T-helper 9 cell (primary cell): ENCODE measurements at places on chromosomes 2 and 18.

DNA sequence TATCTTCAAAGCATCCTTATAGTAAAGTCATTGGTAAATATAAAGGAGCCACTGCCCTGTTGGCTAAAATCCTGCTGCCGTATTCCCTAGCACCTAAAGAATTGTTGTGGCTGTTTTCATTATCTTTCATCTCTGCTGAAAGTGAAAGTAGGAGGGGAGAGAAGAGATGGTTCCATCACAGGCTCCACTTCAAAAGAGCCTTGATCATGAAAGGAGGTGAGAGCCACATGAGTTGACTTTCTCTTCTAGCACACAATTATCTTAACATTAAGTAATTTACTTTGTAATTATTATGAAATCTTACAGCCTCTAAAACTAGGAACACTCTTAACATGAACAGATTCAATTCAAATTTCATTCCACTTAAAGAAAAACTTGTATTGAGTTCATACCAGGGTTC, 1050.9 kb upstream of the LRRTM1 start:
- no peak for DNase-seq

GRCh38 chr2:181780047-181780651, 99.8 kb upstream of the NEUROD1 start:
- no peak for DNase-seq

- DNase-seq = no peak
These were observed 418.2 kb upstream of the ZEB2 start for GRCh38 chr2:144937910-144938709.

DNA sequence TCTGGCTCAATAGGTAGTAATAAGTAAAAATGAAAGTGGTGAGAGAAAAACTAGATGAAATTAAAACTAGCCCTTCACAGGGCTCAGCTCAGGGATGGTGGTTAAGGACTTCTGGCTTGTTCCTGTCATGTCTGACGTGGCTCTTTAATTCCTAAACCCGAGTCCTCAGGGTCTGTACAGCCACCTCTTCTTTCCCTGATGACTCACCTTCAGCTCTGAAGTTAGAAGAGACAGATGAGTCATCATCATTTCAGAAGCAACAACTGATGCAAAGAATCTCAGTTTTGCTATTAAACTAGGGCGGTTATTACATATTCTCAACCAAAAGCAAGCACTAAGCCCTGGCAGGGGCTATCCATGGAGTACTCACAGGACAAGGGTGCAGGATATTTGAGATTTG, 24.0 kb upstream of the ITGB6 start:
- no peak for DNase-seq

DNA sequence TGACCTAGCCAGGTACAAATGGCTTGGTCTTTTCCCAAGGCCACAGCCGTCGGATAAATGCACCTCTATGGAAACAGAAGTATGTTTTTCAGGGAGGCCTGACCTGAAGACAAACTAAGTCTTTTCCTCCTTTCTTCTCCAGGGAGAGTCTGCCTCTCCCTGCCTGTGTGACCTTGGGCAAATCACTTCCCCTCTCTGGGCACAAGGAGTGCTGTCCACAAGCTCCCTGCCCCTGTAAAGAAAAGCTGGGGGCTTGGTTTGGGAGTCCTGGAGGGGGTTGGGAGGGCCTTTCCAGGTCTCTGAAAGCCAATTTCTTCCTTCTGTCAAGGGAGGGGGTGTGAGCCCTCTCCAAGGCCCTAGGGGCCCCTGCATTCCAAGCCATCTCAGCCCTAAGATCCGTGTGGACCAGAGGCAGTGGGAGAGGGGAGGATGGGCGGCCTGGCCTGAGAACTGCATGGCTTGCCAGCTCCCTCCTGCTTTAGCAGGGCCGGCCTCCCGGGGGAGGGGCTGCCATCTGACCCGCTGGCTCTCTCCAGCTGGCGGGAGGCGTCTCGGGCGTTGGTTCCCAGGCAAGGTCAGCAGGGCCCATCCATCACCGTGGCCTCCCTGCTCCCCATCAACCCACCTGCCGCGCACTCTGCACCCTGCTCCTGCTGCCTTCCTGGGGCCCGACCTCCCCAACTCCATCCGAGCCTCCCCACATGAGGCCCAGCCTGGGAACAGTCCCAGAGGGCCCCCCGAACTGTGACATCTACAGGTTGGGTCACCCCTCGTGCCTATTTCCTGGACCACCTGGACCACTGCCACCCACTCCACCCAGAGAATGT, 61.4 kb downstream of the SMAD7 start:
- DNase-seq = no peak

GRCh38 chr2:174673876-174674275, 76.3 kb upstream of the WIPF1 start:
- DNase-seq = no peak

- DNase-seq = no peak
These were observed 52.7 kb downstream of the ARHGAP25 start for GRCh38 chr2:68787356-68787755.

- DNase-seq = no peak
These were observed 7.5 kb upstream of the KDSR start for GRCh38 chr18:63374540-63374939.

DNA sequence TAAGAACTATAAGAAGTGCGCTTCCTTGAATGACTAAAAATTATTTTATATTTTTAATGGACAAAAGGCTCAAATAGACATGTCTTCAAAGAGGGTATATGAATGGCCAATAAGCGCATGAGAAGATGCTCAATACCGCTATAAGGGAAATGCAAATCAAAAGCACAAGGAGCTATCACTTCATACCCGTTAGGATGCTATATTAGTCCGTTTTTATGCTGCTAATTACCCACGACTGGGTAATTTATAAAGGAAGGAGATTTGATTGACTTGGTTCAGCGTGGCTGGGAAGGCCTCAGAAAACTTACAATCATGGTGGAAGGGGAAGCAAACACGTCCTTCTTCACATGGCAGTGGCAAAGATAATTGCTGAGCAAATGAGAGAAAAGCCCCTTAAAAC, 20.5 kb upstream of the PPP4R1 start:
- no peak for DNase-seq

- no peak for DNase-seq
These were observed 12.5 kb upstream of the TANC1 start for GRCh38 chr2:158955842-158956365.

- no peak for DNase-seq
These were observed 25.3 kb downstream of the SFTPB start for GRCh38 chr2:85642725-85643124.

DNA sequence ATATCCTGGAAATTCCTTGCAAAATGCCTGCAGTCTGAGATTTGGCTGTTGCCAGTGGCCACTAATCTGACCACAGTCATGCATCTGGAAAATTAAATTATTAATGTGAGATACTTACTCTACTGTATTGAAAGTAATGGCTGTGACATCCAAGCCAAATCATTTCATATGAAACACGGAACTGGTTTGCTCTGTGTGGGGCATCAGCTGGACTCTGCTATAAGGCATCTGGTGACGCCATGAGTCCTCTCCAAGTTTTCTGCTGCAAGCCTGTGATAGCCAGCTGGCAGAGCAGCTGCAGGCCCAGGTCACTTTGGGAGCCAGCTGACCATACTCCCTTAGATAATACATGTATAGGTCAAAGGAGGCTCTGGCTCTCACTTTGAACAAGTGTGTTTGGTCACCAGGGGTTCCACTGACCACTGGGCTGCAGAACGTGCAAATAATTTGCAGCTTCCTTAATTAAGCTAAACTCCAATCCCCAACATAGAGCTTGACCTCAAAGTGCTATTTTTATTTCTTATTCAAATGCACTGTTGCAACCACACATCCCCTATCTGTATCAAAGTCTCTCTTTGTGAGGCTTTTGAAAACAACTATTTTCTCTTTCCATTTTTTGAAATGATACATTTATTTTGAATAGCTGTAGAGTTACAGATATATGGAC, 152.9 kb downstream of the NCKAP5 start:
- no peak for DNase-seq

DNA sequence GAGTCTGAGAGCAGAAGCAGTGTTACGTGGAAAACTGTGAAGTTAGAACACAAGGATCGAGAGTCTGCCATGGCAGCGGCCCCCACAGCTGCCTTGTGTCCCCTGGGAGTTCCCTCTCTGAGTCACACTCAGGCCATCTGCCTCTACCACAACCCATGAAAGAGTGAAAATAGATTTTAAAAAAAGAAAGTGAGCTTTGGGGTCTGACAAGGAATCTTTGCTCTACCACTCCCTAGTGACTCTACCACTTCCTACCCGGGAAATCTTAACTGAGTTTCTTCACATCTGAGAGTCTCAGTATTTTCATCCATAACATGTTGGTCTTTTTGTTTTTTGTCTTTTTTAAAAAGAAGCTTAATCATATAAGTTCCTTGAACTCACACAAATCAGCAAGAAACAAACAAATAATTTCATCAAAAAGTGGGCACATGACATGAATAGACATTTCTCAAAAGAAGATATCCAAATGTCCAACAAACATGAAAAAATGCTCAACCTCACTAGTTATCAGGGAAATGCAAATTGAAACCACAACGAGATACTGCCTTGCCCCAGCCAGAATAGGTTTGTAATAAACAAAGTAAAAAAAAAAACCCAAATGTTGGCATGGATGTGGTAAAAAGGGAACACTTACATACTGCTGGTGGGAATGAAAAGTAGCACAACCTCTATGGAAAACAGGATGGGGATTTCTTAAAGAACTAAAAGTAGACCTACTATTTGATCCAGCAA, 2.4 kb upstream of the MSGN1 start:
- DNase-seq = no peak

DNA sequence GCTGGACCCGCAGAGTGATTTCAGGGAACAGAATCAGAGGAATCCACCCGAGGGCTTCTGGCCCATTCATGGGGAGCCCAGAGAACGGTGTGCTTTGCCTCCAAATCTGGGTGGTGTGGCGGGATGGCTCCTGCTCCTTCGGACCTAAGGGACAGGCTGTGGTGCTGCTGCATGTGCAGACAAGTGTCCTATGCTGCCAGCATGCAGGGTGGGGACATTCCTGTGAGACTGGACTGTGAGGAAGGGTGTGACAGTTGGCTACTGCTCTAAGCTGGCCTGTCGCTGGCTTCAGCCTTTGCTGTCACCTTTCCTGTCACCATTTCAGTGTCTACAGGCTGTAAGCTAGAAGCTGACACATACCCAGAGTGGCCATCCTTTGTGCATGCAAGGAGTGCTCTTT, 2.9 kb upstream of the SLC4A3 start:
- DNase-seq = no peak

DNA sequence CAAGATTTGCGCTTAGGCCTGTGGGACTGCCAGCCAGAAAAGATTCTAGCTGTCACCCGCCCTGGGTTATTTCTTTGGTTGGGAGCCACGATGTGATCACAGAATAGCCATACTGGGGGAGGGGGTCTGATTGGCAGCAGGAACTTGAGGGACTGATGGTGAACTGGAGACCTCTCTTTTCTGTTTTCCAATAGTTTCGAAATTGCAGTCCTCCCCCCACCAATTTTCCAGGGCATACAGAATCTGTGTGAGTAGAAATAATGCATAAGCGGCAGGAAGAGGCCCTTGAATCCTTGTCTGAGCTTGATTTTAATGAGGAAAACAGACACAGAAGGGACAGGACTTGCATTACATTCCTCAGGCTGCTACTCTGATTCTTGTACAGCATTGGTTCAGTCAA, 2.2 kb upstream of the POLR2D start:
- no peak for DNase-seq

DNA sequence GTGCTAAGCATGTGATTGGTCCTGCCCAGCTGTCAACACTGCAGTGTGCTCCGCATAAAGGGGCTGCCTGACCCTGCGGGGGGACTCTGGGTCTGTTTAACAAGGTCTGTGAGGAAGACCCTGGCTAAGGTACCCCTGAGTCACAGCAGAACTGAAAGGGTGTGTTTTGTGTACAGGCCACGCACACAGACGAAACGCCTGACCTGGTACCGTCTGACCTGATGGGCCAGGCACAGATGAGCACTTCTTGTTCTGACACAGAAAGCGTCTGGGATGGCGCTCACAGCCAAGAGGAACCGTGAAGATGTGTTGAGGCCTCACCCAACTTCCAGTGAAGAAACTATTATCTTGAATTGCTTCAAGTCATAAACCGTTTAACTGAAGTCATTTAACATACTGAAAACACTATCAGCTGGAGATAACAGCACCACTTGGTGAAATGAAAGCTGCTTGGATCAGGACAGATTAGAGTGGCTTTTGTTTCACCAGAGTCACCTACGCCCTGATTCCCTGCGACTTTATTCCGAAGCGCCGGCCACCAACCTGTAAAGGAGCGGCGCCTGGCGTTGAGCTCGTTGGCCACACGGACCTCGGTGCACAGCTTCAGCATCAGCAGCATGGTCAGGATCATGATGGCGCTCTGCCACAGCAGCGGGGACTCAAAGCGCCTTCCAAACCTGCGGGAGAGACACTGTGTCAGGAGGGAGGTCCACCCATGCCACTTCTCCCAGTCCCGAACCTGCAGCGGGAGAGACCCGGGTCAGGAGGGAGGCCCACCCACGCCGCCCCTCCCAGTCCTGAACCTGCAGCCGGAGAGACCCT, 8.5 kb downstream of the SLC66A2 start:
- no peak for DNase-seq

DNA sequence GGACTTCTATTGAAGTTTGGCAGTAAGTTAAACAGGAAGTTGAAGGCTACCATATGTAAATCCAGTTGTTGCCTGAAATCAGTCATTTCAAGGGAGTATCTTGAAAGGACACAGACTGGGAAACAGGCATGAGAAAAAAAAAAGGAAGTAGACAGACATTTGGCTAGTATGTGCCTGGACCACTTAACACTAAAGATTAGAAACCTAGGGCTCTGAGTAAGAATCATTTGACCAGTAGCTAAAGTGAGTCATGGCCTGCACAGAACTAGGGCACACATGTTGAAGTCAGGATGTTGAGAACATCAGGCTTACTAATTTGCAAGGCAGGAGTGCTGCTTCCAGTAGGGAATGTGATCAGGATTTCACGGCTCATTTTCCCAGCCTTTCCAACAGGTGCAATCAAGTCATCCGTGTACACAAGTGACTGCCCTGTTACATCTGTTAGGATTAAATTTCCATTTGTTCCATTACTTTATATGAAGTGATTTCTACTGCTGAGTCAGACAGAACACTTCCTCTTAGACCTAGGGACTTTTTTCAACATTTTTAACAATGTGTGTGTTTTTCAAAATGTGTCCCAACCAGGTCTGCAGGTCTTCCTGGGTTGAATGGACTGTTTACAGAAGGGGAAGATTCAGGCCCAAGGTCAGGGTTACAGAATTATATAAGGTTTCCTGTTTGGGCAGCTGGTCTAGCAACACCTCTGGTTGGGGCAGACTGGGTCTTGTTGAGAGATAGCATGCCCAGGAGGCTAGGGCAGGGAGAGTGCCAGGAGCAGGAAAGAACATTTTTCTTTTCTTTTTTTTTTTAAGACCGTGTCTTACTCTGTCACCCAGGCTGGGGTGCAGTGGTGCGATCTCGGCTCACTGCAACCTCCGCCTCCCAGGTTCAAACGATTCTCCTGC, 145.6 kb downstream of the TGIF1 start:
- DNase-seq = no peak

DNA sequence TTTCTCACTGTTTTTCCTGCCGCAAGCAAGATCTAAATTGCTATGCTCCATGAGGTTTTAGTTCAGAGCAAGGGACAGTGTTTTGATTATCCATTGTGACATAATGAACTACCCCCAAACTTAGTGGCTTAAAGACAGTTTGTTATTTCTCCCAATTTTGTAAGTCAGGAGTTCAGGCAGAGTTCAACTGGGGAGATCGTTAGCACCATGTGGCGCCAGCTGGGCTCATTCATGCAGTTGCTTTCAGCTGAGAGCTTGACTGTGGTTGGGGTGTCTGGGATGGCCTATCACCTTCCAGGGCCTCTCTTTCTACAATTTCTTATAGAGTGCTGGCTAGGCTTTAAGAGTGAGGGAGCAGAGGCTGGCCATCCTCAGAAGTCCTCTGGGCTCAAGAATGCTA, 382.9 kb upstream of the CELF4 start:
- no peak for DNase-seq
